ENCODE measurements at places on chromosomes 5 and 9.

- DNase-seq = no peak
Observed at GRCh38 chr5:127184851-127185250, 105.7 kb upstream of the MEGF10 start.

DNA sequence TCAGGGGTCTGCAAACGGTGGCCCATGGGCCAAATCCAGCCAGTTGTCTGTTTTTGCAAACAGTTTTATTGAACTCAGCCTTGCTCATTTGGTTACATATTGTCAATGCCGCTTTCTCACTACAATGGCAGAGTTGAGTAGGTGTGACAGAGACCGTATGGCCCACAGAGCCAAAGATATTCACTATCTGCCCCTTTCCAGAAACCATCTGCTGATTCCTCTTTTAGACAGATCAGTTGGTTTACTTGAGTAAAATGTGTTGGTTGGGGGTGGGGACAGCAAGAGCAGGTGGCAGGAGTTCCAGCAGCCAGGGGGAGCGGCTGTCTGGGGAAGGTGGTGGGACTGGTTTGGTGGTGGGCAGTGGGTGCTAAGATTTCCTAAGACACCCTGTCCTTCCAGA lies 54.8 kb downstream of the COL27A1 start:
- no peak for DNase-seq

DNA sequence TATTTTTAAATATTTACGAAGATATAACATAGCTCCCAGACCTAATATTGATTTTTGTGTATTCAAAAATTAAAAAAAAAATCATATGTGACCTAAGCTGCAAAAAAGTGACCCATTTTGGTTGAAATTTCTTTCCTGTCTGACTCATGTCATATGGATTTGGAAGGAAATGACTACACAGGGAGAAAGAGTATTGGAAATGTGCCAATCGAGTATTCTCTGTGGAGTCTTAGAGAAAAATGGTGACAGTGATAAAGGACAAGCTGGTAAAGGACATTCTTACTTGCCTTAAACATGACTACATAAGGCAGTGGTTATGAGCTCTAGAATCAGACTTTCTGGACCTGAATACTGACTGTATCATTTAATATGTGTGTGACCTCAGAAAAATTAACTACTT lies 262.9 kb upstream of the PTPRD start:
- DNase-seq = no peak

GRCh38 chr5:154543380-154543779 lies 65.4 kb upstream of the HAND1 start:
- no peak for DNase-seq

DNA sequence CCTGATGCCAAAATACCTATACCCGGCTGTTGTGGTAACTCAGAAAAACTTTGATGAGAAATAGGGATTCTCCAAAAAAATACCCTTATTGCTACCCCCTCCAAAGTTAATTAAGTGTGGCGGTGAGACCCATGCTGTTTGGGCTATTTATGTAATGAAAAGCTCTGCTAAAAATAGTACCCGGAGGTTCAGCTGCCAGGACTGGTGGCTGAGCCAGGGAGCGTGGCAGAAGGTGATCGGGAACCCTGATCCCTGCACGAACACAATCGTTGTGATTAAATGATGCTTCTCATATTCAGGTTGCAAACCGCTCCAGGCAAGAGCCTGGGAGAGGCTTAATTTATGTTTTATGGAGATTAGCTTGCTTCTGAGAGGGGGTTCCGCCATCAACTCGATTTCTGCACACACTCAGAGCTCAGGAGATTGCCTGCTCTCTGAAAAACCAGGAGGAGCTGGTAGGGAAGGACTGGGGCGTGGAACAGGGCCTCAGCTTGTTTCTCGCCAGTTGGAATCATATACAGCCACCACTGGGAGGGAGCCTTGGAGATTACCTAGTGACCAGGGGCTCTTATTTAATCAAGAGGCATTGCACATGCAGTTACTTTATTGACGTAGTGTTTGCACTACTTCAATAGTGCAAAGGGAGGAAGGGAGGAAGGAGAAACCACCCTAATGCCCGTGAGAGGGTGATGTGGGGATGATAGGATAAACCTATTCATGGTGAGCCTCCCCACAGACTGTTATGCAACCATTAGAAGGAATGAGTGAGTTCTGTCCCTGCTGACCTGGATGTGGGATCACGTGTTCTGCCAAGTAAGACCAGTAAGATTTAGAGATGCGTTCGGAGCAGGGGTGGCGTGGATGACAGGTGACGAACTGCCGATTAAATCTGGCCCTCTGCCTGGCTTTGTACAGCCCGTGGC lies 23.4 kb downstream of the HRH2 start:
- no peak for DNase-seq
